Astrocyte of the spinal cord (primary cell): ENCODE measurements at places on chromosomes 11 and 22.

- peak; percentile 3 for DNase-seq
Observed at GRCh38 chr11:120013325-120014250, 124.3 kb downstream of the TRIM29 start.

- no peak for DNase-seq
Observed at GRCh38 chr22:19852177-19852781, 2.4 kb downstream of the GNB1L start.

DNA sequence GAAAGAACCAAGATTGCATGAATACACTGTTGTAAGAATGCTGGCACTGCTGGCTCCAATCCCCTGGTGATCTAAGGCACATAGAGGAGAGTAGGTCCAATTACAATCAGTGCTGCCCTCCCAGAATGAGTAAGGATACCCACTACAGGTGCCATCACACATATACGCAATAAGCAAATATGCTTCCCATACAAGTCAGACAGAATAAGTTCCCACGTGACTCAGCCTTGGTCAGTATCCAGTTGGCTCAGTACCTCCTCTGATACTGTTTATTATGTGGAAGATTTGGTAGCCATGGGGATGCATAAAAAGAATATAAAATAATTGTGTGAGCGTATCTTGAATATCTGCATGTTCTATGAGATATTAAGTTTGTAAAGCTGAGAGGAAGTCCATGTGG is 8.9 kb upstream of the OR2D3 start:
- peak; percentile 37 for DNase-seq

GRCh38 chr11:134357545-134357839 is 25.7 kb downstream of the GLB1L2 start:
- no peak for DNase-seq

- no peak for DNase-seq
Observed at GRCh38 chr22:17104336-17104935, 16.7 kb downstream of the TMEM121B start.

DNA sequence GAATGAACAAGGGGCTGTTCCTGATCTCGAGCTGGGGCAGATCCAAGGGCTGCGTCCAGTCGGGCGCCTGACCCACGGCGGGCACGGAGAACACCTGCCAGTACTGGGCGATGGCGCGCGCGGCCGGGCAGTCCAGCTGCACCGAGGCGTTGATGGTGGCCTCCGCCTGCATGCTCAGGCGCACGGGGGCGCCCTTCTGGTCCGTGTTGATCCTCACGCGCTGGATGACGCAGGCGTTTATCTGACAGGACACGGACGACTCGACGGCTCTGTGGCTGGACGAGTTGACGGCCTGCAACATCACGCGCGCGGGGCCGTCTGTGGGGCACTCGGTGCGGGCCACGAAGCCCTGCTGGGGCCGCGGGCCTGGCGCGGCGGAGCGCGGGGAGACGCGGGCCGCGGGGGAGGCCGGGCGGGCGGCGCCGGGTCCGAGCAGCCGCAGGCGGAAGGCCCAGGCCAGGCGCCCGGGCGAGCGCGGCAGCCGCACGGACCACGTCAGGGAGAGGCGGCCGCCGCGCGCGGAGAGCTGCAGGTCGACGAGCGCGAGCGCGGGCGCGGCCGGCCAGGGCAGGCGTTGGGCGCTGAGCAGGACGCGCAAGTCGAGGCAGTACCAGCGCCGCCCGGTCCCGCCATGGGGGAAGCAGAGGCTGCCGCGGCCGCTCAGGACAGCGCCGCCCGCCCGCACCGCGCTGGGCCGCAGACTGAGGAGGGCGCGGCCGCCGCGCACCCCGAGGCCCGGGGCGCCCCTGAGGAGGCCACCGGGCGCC is 511 bp downstream of the PKDREJ start:
- DNase-seq: peak; percentile 40

DNA sequence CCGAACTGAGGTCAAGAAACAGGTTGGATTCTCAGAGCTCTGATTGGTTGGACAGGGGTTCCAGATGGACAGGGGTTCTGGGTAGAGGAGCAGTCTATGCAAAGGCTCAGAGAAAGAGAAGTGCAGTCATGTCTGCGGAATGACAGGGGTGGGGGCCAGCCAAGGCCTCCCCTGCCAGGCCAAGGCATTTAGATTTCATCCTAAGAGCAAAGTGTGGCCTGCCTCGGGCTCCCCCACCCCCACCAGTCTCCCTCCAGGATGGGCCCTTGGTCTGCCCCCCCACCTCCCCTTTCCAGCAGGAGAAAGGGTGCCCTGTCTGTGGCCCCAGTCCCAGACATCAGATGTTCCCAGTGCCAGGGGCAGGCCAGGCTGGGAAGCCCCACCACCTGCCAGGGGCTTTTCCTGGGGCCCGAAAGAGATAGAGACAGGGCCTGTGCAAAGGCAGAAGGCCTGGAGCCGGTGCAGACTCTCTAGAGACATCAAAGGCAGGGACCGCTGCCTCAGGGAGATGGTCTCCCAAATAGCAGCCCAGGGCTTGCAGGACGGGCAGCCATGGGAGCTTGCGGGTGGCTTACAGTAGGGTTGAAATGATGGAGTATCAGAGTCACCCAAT is 9.4 kb downstream of the SUSD2 start:
- no peak for DNase-seq

GRCh38 chr11:100574894-100575769 is 112.0 kb upstream of the ARHGAP42 start:
- peak; percentile 56 for DNase-seq

GRCh38 chr11:11579012-11579988 is 42.5 kb downstream of the GALNT18 start:
- no peak for DNase-seq

GRCh38 chr11:82720267-82721065 is 13.2 kb downstream of the FAM181B start:
- no peak for DNase-seq

DNA sequence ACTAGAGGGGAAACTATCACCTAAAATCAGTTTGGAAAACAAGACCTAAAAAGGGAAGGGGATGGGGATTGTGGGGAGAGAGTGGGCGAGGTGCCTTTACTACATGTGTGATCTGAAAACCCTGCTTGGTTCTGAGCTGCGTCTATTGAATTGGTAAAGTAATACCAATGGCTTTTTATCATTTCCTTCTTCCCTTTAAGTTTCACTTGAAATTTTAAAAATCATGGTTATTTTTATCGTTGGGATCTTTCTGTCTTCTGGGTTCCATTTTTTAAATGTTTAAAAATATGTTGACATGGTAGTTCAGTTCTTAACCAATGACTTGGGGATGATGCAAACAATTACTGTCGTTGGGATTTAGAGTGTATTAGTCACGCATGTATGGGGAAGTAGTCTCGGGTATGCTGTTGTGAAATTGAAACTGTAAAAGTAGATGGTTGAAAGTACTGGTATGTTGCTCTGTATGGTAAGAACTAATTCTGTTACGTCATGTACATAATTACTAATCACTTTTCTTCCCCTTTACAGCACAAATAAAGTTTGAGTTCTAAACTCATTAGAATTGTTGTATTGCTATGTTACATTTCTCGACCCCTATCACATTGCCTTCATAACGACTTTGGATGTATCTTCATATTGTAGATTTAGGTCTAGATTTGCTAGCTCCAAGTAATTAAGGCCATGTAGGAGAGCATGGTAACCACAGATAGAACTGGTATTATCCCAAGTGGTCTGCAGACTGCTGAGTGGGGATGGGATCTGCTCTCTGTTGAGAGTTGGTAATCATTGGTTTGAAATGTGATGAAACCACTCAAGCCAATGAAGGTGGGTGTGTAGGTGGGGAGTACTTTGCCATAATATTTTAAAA is 3.6 kb downstream of the NEAT1 start:
- DNase-seq: peak; percentile 80

DNA sequence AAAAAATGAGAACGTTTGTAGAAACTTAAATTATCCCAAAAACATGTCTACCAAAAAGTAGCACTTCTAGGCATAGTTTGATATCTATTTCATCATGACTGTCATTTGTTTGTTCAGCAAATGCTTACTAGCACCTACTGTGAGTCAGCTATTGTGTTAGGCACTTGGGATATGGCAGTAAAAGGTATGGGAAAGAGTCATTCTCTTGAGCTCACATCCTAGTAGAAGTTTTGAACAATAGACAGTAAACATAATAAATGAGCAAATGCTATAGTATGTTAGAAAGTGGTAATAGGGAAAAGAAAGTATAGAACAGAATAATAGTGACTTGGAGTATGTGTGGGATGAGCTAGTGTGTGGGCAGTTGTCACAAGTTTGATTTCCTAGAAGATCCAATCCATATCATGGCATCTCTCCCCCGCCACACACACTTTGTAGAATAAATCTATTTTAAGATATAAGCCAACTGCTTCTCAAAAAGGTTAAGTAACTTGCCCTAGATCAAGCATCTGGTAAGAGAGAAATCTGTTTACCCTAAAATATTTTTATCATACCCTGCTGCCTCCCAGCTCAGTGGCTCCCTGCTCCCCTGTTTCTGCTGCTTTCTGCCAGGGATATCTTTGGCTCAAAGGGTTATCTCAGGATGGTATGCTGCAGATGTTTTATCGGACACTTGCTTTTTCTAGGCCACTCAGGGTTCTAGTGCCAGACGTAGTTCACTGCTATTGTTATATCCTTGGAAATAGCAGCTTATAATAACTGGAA is 129.7 kb downstream of the NCAM1 start:
- no peak for DNase-seq

- DNase-seq: no peak
Observed at GRCh38 chr22:17243524-17243923, 24.3 kb upstream of the ADA2 start.

DNA sequence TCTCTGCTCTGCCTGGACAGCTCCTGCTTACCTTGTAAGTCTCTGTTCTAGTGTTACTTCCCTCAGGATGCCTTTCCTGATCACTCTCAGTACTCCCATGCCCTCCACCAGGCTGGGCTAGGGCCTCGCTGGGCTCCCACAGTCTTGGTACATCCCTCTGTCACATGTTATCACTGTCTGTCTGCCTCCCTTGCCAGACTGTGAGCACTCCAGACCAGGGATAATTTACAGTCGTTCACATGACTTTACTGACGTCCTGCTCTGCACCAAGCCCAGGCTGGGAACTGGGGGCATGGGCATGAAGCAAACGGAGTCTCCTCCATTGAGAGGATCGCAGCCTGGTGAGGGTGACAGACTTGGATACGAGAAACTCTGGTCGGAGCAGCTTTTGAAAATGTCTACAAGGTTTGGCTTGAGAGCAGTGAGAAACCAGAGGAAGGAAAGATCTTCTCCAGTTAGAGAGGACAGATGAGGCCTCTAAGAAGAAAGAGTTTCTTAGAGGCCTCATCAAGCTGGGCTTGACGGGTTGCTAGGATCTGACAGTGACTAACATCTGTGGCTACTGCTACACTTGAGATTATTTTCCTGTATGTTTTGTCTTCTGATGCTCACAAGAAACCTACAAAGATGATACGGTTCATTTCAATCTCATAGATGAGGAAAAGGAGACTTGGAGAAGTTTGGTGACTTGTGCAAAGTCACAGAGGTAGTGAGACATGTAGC is 12.5 kb downstream of the USP35 start:
- DNase-seq: no peak

GRCh38 chr11:40130427-40130826 is 1329.0 kb downstream of the LRRC4C start:
- no peak for DNase-seq

GRCh38 chr11:1237128-1237580 is 14.3 kb downstream of the MUC5B start:
- DNase-seq: no peak
